Pulmonary artery endothelial cell (primary cell): ENCODE measurements at places on chromosomes 16 and 17.
A peak's percentile ranks its signal among the peaks of the same experiment; 100 is the strongest.

DNA sequence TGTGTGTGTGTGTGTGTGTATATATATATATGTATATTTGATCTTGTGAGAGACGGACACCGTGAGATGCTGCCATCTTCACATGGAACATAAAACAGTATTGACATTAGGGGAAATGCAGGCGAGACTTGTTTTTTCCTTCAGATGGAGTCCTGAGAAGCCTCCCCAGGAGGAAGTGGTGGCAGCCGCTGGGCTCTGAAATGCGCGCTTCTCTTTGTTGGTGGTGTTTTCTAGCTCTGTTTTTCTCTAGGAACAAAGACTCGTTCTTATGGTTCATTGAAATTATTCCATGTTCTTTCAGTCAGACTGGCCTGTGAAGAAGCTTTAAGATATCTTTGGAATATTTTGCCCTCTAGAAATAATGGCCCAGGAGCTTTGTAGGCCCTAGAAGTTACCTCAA, 32.9 kb downstream of the SNX29 start:
- DNase-seq = no peak

DNA sequence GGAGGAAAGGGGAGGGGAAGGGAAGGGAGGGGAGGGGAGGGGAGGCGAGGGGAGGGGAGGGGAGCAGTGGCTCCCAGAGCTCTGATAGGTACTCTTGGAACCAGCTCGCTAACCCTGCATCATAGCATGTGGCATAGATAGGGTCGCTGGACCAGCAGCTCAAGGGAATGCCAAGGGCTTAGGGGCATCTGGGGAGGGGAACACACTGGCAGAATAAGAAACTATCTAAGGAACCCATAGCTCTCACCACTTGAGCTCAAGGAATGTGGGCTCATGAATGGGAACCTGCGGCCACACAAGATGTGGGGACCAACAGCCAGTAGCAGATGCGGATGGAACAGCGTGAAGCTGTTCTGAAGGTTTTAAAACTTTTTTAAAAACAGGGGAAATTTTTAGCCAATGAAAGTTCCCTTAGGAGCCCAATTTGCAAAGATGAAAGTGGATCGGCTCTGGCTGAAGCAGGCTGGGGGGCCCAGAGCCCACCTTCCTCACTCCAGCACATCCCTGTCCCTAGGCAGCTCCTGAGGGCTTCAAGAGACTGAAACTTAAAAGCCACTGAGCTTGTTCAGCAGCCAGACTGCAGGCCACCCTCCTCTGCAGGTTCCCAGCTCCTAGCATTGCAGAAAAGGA, 46.9 kb downstream of the PIMREG start:
- DNase-seq = no peak

GRCh38 chr17:77783991-77784820, 174.3 kb upstream of the TNRC6C start:
- no peak for DNase-seq

GRCh38 chr17:78113804-78114785, 14.5 kb downstream of the TMC6 start:
- no peak for DNase-seq

GRCh38 chr16:25013751-25014499, 1.2 kb downstream of the ARHGAP17 start:
- DNase-seq = no peak

DNA sequence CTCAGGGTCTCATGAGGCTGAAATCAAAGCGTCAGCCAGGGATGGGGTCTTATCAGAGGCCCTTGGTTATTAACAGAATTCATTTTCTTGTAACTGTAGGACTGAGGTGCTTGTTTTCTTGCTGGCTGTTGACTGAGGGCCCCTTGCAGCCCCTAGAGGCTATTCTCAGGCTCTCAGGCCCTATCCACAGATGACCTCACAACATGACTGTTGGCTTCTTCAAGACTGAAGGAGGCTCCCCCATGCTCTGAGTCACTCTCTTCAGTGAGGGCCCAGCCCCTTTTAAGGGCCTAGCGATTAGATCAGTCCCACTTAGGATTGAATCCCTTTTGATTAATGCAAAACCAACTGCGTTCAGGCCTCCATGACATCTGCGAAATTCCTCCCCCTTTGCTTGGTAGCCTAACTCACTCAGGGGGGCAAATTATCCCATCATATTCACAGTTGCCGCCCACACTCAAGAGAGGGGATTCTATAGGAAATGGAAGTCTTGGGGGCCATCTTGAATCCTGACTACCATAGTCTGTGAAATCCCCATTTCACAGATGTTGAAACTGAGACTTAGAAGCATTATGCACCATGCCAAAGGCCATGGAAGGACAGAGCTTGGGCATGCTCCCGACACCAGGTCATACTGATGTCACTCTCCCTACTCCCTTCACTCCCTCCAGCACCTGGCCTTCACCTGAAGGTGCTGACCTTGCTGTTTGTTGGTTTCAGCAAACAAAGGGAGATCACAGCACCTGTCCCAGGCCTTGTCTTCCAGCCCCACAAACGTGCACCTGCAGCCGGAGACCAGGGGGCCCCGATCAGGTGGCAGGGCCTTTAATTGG, 592.3 kb downstream of the MAF start:
- DNase-seq = no peak

DNA sequence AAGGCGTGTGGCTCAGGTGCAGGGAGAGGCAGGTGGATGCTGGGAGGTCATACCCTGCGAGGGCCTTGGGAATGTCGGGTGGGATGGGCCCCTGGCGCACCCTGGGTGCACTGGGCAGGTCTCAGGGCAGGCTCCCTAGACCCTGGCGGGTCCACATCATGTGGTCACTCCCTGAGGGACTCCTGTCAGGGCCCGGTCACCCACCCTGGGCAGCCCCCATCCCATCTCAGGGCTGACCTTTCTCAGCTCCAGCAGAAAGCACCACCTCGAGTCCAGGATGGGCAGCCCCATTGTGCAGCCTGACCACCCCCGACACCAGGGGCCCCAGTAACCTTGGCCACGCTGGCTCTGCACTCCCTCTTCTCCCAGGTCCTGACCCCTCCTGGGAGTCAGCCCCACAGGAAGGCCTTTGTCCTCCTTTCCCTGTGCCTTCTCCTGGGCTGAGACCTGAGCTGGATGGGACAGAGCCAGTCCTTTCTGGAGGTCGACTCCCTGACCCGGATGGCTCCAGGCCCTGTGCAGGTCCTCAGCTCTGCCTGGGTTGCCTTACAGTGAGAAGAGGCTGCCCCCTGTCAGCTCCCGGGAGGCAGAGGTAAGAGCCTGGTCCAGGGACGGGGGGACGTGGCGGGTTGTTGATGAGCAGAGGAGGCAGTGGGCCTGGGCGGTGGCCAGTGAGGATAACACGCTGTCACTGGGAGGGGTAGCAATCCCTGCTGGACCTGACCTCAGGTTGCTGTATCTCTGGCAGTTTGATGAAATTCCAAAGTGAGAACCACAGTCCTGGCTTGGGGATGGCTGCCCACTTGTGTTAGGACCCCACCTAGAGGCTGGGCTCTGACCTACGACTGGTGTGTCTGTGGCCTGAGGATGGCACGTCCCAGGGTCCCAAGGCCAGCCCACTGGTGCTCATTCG, 77.9 kb downstream of the GOSR1 start:
- DNase-seq = peak; percentile 8

DNA sequence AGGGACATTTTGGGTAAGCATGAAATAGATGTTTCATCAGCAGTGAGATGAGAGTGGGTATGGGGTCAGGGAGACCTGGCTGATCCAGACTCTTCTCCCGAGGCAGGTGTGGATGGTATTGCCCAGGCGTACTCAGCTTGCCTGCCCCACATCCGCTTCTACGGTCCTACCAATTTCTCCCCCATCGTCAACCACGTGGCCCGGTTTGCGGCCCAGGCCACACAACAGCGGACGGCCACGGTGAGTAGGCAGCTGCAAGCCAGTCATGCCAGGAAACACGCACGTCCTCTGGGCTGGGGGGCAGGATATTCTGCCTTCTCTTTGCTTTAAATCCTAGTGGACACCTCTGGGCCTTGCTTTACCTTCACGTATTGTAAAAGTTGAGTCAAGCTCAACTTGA, 44.7 kb downstream of the CPNE2 start:
- DNase-seq = no peak
